ENCODE measurements at places on chromosomes 5 and 9.

DNA sequence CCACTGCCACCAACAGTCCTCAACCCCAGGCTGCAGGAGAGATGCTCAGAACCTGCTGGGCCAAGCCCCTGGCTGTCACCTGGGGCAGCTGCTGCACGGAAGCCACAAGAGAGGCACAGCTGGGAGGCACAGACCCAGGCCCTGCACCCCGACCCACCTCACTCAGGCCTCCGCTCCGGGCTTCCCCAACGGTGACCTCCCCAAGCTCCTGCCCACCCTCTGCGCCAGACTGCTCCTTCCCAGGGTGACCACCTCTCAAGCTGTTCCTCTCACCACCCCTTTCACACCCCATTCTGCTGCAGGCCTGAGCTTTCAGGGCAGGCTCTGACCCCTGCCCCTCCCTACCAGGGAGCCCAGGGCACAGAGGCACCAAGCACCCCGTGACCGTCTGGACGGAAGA, 33.0 kb downstream of the VAV2 start:
- DNase-seq: no peak

DNA sequence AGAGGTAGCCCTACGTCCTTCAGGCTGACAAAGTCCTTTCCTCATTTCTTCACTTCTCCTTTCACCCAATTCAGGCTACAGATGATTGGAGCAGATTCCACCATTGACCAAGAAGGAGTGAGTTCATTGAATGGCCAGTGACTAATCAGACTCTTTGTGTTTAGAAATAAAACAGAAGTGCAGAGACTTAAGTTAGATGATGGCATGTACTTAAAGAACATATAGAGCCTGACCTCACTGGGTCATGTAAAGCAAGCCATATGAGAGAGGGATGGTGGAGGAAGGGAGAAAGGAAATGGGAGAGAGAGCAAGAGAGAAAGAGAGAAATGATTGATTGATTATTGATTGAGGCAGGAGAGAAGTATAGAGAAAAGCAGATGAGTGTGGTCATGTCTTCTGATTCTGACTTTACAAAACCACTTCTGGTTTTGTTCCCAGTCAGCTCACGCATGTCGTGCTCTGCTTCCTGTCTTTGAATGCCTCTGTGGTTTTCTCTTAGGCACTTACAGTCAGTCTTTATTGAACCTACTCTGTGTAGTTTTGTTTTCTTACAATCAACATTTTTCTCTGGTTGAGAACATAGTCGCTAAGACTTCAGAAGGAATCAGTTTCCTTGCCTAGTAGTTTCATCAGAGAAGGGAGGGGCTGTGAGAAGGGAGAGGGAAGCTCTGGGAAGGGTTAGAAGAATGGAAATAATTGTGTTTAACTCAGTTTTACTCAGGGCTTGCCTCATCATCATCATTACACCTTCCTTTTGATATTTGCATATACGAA, 149.2 kb upstream of the KLF9 start:
- DNase-seq: peak; percentile 92

DNA sequence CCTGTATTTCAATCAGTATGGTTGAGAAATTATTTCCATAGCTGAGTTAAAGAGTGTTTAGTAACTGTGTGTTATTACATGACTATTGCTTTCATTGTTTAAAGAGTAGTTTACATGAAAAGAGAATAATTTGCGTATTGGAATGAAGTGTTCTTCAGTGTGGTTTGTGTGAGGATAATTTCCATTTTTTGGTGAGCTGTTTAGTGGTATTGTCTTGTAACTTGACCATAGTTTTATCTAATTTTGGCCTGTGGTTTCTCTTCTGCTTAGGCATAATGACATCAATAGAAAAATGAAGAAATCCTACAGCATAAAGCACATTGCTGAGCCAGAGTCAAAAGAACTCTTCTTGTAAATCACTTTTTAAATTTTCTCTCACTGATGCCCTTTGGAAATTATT, 151.2 kb downstream of the SNCAIP start:
- DNase-seq: no peak

DNA sequence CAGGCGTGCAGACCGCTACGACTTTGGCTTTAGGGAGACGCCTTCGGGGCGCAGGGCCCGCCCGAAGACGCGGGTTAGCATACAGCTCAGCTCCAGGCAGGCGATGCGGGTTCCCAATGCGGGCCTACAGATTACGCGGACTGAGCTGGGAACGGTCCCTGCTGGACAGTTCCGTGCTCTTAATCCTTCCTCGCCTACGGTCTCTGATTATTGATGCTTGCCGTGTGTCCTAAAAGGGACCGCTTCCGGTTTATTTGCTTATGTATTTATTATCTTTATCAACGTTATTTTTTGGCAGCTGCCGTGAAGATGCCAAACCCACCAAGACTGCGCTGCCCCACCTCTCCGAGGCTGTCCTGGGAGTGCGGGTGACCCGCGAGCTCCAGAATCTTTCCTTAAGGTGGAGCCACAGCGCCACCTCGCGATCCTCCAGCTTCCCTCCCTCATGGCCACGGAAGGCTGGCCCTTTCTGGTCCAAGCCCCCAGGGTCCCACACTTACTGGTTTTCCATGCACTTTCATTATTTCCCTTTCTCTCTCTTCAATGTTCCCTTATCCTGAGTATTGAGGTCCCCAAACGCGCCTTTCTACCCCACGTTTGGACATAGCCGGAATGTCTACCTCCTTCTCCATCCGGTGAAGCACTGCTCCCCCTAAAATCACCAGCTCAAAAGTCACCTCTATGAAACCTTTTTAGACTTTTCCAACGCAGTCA, 7.0 kb upstream of the EBF1 start:
- DNase-seq: peak; percentile 80

DNA sequence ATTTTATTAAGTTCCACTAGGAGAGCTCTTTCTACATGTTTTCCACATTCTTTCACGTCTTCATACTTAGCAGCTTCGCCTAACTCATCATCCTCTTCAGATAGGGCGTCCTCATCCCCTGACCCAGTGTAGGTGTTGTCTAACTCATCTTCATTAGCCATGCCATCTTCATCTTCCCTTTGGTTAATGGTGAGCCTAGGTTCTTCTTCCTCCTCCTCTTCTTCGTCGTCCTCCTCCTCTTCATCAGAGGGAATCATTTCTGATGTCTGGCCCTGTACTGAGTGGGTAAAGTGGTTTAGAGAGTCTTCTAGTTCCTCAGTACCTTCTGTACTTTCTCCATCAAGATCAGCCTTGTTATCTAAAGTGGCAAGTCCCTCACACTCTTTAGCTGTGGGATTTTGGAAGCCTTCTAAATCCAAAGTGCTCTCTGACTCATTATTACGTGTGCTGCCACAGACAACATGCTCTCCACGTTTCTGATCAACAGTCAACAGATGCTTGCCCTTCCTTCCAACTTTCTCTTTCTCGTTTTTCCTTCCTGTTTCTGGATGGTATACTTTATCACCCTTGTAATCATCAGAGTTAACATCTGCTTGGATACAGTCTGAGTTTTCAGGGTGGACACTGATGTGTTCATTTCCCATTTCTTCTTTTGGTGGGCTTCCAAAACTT, 31.1 kb downstream of the TUT7 start:
- peak; percentile 4 for DNase-seq

- peak; percentile 37 for DNase-seq
These were observed 201.3 kb downstream of the HSD17B3 start for GRCh38 chr9:96100385-96101300.

GRCh38 chr5:76601470-76601869, 21.7 kb downstream of the F2RL2 start:
- DNase-seq: peak; percentile 76

- DNase-seq: no peak
These were observed 150.3 kb downstream of the FBXL7 start for GRCh38 chr5:15650266-15650665.

GRCh38 chr5:179731791-179732411, 721 bp upstream of the MAML1 start:
- DNase-seq: no peak

GRCh38 chr9:104142799-104143549, 48.9 kb downstream of the SMC2 start:
- DNase-seq: no peak

DNA sequence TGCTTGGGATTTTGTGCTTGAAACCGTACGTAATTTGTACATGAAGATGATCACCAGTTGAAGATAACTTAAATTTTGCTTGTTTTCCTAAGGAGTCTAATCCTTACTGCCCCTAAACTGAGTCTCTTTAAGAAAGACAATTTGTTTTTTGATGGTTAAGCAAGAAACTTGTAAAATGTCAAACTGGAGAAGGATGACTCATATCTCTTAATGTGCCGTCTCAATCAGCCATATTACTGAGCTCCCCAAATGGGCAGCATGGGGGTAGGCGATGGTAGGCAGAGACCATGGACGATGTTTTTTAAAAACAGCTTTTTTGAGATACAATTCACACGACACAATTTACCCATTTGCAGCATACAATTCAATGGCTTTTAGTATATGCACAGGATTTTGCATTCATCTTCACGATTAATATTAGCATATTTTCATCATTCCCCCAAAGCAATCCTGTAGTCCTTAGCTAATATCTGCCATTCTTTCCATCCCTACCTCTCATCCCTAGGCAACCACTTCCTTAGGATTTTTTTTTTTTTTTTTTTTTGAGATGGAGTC, 14.3 kb downstream of the ARHGAP26 start:
- no peak for DNase-seq

DNA sequence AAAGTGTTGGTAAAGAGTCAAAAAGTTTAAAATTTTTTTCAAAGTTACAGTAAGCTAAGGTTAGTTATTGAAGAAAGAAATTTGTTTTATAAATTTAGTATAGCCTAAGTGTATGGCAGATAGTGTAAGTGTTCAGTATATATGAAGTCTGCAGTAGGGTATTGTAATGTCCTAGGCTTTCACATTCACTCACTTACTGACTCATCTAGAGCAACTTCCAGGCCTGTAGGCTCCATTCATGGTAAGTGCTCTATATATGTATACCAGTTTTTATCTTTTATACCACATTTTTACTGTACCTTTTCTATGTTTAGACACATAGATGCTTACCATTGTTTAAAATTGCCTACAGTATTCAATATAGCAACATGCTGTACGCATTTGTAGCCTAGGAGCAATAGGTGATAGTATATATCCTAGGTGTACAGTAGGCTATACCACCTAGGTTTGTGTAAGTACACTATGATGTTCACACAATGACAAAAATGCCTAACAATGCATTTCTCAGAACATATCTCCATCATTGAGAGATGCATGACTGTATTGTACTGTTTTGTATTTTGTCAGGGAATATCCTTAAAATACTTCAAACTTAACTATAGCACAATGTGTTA, 38.5 kb downstream of the CYSTM1 start:
- no peak for DNase-seq
